Nephron progenitor cell (in vitro differentiated cells): ENCODE measurements at places on chromosomes 16 and 17.
A peak's percentile ranks its signal among the peaks of the same experiment; 100 is the strongest.

GRCh38 chr17:13209081-13209480 lies 191.3 kb upstream of the ELAC2 start:
- no peak for DNase-seq
- H3K27ac ChIP-seq: no peak overlapping the region
- H3K4me3 ChIP-seq: no peak overlapping the region
- no peaks in the 10 kb centered on the region for H3K27me3 ChIP-seq
- H3K4me1 ChIP-seq: peaks cover 18% of the 10 kb centered on the region

DNA sequence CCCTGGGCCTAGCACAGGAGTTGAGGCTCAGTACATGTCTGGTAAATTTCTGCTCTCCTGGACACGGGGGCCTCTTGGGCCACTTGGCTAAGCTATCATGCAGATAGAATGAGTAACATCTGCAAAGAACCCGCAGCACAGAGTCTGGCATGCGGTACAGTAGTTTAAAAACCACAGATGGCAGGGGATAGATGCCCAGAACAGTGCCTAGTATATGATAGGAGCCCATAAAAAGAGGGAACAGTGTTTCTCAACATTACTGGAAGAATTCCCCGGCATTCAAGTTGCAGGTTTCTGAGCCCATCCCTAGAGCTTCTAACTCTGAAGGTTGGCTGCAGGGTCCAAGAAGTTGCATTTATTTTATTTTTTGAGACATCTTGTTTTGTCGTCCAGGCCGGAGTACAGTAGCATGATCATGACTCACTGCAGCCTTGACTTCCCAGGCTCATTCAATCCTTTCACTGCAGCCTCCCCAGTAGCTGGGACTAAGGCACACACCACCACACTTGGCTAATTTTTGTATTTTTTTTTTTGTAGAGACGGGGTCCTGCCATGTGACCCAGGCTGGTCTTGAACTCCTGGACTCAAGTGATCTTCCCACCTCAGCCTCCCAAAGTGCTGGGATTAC lies 5.8 kb downstream of the CDIPT start:
- no peak overlapping the region for H3K4me3 ChIP-seq
- no peak for DNase-seq
- peak overlapping the region; percentile 83 for H3K27ac ChIP-seq
- H3K4me1 ChIP-seq: peaks cover 22% of the 10 kb centered on the region
- peaks cover 25% of the 10 kb centered on the region for H3K27me3 ChIP-seq

- H3K27me3 ChIP-seq: no peaks in the 10 kb centered on the region
- no peak overlapping the region for H3K27ac ChIP-seq
- peaks cover 84% of the 10 kb centered on the region for H3K4me1 ChIP-seq
- H3K36me3 ChIP-seq: peaks cover 6% of the 10 kb centered on the region
- H3K4me3 ChIP-seq: no peak overlapping the region
These were observed 39.5 kb downstream of the CMIP start for GRCh38 chr16:81483970-81484595.

GRCh38 chr17:76872221-76872873 lies 4.1 kb downstream of the MGAT5B start:
- H3K27ac ChIP-seq: no peak overlapping the region
- peaks cover 60% of the 10 kb centered on the region for H3K27me3 ChIP-seq
- no peaks in the 10 kb centered on the region for H3K36me3 ChIP-seq
- no peak overlapping the region for H3K4me3 ChIP-seq

DNA sequence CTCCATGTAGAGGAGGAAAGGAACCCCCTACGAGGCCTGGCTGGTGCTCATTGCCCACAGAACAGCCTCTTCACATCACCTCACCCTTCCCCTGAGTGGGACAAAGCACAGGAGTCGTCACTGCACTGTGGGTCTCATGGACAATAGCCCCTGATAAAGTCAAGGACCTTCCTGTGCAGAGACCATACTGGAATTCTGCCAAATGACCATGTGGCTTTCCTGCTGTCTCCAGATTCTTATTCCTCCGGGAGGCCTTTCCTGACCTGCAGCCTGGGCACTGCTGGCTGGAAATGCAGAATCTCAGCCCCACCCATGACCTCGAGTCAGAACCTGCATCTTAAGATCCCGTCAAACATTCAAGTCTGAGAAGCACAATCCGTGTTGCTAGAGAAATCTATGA lies 60.5 kb upstream of the ERN1 start:
- no peak for DNase-seq
- peaks cover 22% of the 10 kb centered on the region for H3K4me1 ChIP-seq
- no peak overlapping the region for H3K27ac ChIP-seq
- peaks cover 43% of the 10 kb centered on the region for H3K36me3 ChIP-seq

GRCh38 chr16:85867189-85867588 lies 31.8 kb upstream of the IRF8 start:
- peaks cover 13% of the 10 kb centered on the region for H3K4me1 ChIP-seq
- peaks cover 6% of the 10 kb centered on the region for H3K36me3 ChIP-seq
- no peak overlapping the region for H3K27ac ChIP-seq

GRCh38 chr16:72923757-72924156 lies 124.2 kb downstream of the ZFHX3 start:
- peaks cover 3% of the 10 kb centered on the region for H3K36me3 ChIP-seq
- H3K4me3 ChIP-seq: no peak overlapping the region
- H3K27ac ChIP-seq: peak overlapping the region; percentile 49
- peaks cover 7% of the 10 kb centered on the region for H3K27me3 ChIP-seq
- peaks cover 57% of the 10 kb centered on the region for H3K4me1 ChIP-seq

- peaks cover 3% of the 10 kb centered on the region for H3K27me3 ChIP-seq
- H3K4me3 ChIP-seq: no peak overlapping the region
- H3K27ac ChIP-seq: no peak overlapping the region
- H3K4me1 ChIP-seq: peaks cover 50% of the 10 kb centered on the region
These were observed 27.7 kb downstream of the TNS4 start for GRCh38 chr17:40473573-40474365.

DNA sequence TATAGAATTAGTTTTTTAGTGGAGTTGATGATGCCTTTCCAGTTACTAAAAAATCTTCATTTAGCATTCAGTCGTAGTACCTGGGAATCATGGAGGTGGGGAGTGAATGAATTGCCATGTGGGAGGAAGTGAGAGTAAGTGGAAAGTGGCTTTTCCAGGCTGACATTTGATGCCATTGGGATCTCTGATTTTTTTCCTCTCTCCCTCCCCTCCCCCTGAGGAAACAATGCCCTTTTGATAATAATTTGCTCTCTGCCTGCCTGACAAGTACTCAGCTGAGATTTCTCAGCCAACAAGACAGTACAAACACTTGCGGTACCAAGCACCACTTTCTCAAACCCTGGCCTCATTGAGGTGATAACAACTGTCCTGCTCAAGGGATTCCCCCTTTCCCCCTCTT lies 2.2 kb downstream of the UBE2Z start:
- H3K36me3 ChIP-seq: peaks cover 40% of the 10 kb centered on the region
- DNase-seq: no peak
- peak overlapping the region; percentile 96 for H3K4me3 ChIP-seq
- no peak overlapping the region for H3K27ac ChIP-seq
- peaks cover 64% of the 10 kb centered on the region for H3K4me1 ChIP-seq
- H3K27me3 ChIP-seq: no peaks in the 10 kb centered on the region

DNA sequence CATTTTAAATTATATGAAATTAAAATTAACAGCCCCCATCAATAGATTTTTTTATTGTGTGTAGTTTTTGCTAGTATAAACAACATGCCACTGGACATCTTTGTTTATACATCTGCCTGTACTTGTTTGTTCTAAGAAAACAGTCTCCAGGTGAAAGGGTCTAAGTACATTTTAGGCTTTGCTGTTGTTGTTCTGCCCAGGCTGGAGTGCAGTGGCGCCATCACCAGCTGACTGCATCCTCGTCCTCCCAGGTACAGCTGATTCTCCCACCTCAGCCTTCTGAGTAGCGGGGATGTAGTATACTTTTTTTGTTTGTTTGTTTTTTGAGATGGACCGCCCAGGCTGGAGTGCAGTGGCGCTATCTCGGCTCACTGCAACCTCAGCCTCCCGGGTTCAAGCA lies 25.5 kb downstream of the C17orf58 start:
- no peaks in the 10 kb centered on the region for H3K27me3 ChIP-seq
- peaks cover 17% of the 10 kb centered on the region for H3K4me1 ChIP-seq
- peaks cover 58% of the 10 kb centered on the region for H3K36me3 ChIP-seq

DNA sequence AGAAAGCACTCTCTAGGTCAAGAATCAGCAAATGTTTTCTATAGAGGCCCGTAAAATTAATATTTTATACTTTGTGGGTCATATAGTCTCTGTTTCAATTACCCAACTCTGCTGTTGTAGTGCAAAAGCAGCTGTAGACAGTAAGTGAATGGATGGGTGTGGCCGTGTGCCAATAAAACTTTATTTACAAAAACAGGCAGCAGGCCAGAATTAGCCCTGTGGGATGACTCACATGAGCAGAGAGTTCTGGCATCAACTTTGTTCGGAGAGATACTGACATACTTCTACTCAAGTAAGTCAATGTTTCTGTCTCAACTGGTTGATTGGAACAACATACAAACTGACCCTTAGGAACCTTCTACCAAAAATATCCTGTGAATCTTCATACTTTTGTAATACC lies 616.2 kb downstream of the MAF start:
- H3K4me1 ChIP-seq: peaks cover 40% of the 10 kb centered on the region
- H3K27ac ChIP-seq: peak overlapping the region; percentile 31
- no peak overlapping the region for H3K4me3 ChIP-seq
- DNase-seq: no peak
- H3K27me3 ChIP-seq: peaks cover 17% of the 10 kb centered on the region
- H3K36me3 ChIP-seq: no peaks in the 10 kb centered on the region

GRCh38 chr16:56961386-56961785 lies 364 bp upstream of the CETP start:
- H3K36me3 ChIP-seq: no peaks in the 10 kb centered on the region
- no peak overlapping the region for H3K27ac ChIP-seq
- no peak for DNase-seq
- peaks cover 6% of the 10 kb centered on the region for H3K4me1 ChIP-seq
- H3K4me3 ChIP-seq: no peak overlapping the region

GRCh38 chr17:21165922-21166594 lies 39.3 kb downstream of the DHRS7B start:
- no peak overlapping the region for H3K4me3 ChIP-seq
- DNase-seq: no peak
- no peaks in the 10 kb centered on the region for H3K4me1 ChIP-seq
- H3K27ac ChIP-seq: no peak overlapping the region
- no peaks in the 10 kb centered on the region for H3K36me3 ChIP-seq
- peaks cover 4% of the 10 kb centered on the region for H3K27me3 ChIP-seq

GRCh38 chr16:28179354-28179753 lies 32.4 kb downstream of the XPO6 start:
- H3K27ac ChIP-seq: no peak overlapping the region
- peaks cover 70% of the 10 kb centered on the region for H3K36me3 ChIP-seq
- H3K4me1 ChIP-seq: peaks cover 29% of the 10 kb centered on the region
- H3K27me3 ChIP-seq: no peaks in the 10 kb centered on the region
- H3K4me3 ChIP-seq: no peak overlapping the region

- H3K4me3 ChIP-seq: no peak overlapping the region
- H3K27me3 ChIP-seq: peaks cover 4% of the 10 kb centered on the region
- no peak for DNase-seq
These were observed 9.5 kb downstream of the PNMT start for GRCh38 chr17:39677542-39678339.

DNA sequence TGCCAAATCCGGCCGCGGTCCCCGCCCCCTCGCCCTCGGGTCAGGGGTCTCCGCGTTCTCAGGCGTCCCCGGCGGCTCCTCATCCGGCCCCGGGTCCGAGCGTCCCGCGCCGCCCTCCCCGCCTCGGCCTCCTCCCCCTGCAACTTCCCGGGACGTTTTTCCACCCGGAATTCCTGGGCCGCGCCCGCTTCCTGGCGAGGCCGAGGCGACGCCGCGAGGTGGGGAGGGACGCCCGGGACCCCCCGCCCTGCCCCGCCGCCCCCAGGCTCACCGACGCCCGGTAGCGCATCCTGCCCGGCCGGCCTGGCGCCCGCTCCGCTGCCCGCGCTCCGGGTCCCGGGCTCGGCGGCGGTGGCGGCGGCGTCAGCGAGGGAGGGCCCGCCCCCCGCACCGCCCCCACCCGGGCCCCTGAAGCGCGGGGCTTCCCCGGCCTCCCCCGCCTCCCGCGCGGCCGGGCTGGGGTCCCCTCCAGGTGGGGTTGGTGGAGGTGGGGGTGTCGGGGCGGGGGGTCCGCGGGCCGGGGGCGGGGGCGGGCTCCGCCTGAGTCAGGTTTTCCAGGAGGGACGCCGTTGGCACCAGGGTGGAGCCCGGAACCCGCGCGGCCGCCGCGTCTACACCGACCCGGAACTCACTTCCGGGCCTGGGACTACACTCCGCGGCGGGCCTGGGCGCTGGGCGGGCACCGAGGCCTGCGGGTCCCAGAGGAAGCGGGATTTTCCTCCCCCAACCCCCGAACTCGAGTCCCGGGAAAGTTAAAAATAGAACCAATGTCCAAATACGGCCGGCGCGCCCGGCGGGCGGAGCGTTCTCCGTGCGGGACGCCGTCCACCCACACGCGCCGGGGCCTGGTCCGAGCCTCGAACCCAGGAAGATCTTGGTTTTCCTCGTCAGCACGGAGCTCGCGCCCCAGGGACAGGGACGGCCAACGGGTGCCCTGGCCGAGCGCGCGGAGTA lies 6.8 kb downstream of the MYO1C start:
- H3K4me1 ChIP-seq: peaks cover 61% of the 10 kb centered on the region
- H3K36me3 ChIP-seq: peaks cover 15% of the 10 kb centered on the region
- no peak overlapping the region for H3K4me3 ChIP-seq

DNA sequence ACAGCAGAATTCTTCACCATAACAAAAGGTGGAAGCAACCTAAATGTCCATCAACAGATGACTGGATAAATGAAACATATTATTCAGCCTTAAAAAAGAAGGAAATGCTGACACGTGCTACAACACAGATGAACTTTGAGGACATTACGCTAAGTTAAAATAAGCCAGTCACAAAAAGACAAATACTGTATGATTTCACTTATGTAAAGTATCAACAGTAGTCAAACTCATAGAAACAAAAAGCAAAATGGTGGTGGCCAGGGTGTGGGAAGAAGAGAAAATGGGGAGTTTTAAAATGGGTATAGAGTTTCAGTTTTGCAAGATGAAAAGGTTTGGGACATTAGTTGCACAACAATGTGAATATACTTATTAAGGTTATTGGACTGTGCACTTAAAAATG lies 49.8 kb upstream of the MTMR4 start:
- no peak overlapping the region for H3K4me3 ChIP-seq
- no peak overlapping the region for H3K27ac ChIP-seq
- no peak for DNase-seq
- no peaks in the 10 kb centered on the region for H3K36me3 ChIP-seq
- peaks cover 25% of the 10 kb centered on the region for H3K27me3 ChIP-seq
